ENCODE measurements at places on chromosomes 2 and 18. TPM values are rescaled to one million over a fixed set of nuclear protein-coding genes. Genes with fewer than 3 reads are reported as not detected.

Gene CIDEA
- not detected for polyA plus RNA-seq

Gene CCDC150
- polyA plus RNA-seq = not detected

DNA sequence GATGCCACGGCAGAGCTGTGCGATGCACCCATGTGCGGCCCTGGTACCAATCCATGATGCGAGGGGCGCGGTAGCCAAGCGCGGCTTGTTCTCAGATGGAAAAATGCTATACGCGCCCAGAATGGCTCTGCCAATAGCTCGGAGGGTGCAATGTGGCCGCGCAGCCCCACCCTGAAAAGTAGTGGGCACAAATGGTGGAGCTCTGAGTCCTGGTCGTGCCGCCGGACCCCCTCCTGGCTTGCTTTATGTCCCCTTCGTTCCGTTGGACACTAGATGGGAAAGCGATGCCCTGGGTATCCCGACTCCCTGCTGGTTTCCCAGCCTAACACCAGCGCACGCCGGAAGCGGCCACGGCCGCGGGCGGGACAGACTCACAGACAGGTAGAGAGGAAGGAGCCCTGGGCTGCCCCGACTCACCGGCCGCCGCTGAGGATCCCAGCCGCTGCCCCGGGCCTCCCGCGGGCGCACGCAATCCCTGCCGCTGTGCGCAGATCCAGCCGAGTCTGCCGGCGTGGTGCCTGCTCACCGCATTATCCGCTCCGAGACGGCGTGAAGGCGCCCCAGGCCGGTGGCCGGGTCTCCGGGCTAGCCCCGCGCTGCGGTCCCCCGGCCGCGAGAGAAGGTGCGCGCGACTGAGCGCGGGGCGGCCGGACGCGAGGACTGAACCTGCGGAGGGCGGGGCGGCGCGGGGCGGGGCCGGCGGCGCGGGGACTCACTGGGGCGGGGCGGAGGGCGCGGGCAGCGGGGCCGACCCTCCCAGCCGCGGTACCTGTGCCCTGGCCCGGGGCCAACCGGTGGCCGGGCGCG lies at the start of gene CDC42EP3:
Gene CDC42EP3, minus strand, starts transcription at position 634 of the 807 bp plus-strand sequence. CDS start 25,055 bp downstream, outside the sequence.
- H3K4me1 ChIP-seq = peaks cover 45% of the 10 kb centered on the region
- H3K27ac ChIP-seq = peak within 1 kb of the TSS; percentile 85
- H3K4me3 ChIP-seq = peak within 1 kb of the TSS; percentile 84
- H3K27me3 ChIP-seq = no peaks in the 10 kb centered on the region

DNA sequence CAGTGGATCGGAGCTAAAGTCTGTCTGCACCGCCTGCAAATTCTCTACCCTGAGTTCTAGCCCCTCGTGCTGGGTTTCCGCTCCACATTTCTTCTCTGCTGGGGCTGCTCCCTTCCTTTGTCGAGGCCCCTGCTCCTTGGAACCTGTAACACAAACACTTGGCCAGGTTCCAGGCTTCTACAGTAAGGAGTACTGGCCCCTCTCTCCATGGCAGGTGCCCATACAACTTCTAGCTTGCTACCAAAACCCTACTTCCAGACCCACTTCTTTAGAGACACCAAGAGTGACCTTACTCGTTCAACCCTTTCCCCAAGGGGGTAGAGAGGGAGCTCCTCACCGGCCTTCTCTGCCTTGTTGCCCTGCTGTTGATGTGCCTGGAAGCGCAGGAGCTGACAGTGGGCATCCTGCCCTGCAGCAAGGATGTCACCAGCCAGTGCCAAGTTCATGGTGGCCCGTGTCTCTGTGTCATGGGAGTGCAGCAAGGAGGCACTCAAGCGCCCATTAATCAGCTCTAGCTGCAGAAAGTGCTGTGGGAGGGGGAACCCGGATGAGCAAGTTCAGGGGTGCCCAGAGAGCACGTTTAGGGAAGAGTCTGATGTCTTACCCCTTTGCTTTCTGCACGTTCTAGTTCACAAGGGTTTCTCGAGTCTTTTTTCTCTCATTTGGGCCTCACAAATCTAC lies 1.1 kb downstream of the PREB start:
- H3K27ac ChIP-seq = peak overlapping the region; percentile 92
- no peak for DNase-seq
- peak overlapping the region; percentile 52 for H3K4me3 ChIP-seq
- no peaks in the 10 kb centered on the region for H3K27me3 ChIP-seq
- H3K36me3 ChIP-seq = peaks cover 23% of the 10 kb centered on the region
- peaks cover 26% of the 10 kb centered on the region for H3K4me1 ChIP-seq

Data from CD4-positive, alpha-beta memory T cell (primary cell).